ENCODE measurements at places on chromosomes 4 and X.

DNA sequence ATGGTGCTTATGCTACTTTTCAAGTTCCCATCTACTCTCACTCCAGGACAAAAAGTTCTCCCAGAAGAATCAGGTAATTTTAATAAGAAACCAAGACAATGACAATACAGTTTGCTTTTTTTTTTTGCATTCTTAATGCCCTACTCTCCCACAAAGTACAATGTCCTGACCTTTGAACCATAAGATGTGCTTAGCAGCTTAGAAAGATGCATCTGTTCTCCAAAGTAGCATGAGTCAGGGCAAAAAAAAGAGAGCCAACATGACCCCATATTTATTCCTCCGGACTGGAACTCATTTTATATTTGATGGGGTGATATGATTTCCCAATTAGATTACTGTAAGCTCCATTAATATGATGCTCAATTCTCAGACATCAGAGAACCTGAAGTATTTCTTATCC, 16.5 kb upstream of the PDCL2 start:
- no peak for DNase-seq

GRCh38 chrX:154712781-154713740, 37.8 kb downstream of the GAB3 start:
- no peak for DNase-seq

- DNase-seq, result no peak
Measured at GRCh38 chrX:66039944-66040343, at the start of gene VSIG4. Gene VSIG4, minus strand, starts transcription at chrX:66040080. Its CDS starts 82 bp downstream, at chrX:66039998.

- DNase-seq, result no peak
Measured at GRCh38 chr4:12488672-12489071, 995.5 kb downstream of the RAB28 start.

GRCh38 chr4:140450352-140450751, 22.9 kb upstream of the CLGN start:
- DNase-seq, result no peak

DNA sequence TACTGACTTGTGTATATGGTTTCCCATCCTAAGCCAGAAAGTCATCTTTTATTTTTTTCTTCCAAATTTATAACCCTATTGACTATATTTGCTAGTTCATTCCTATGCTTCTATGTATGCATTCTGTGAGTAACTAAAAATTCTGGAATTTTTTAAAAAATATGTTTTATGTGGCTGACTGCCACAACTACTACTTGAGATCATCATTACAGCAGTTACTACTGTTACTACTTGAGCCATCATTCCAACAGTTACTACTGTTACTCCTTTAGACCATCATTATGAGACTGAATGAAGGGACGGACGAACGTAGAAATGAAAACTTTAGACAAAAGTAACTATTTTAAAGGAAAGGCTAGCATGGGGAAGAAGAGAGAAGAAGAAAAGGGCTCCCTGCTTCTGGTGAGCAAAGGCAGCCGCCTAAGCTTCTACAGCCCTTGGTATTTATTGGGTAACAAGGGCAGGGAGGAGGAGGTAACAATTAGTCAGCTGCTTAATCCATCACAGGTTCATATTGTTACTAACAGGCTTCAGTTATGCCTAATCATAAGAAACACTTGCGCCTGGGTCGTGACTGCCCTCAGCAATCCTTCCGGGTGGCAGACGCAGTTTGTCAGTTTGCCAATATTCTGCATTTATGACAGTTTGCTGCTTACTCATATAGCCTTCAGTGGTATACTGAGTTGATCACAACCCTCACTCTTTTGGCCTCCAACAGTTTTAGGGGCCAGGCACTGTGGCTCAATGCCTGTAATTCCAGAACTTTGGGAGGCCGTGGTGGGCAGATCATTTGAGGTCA, 80.4 kb downstream of the PDLIM5 start:
- no peak for DNase-seq

DNA sequence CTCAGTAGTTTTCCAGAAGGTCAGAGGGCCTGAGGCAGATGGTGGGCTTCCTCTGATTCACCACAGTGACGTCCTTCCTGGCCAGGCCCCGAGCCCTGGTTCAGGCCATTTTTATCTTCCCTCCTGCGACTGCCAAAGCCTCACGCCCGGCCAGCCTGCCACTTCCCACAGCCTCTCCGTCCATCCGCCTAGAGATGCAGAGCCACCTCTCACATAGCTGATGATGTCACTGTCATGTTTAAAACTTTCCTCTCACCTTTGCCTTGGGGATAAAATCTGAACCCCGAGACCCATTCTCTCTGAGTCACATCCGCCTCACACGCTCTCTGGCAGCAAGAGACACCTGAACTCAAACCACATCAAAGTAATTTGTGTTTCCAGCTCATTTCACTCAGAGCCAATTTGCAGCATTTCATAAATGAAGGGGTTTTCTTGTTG, 175.3 kb downstream of the QDPR start:
- DNase-seq, result no peak

All from NCI-H146 (cell line).